Renal pelvis (tissue), 12 donors: ENCODE measurements at places on chromosomes 11 and 22. TPM values are rescaled to one million over a fixed set of nuclear protein-coding genes. Genes with fewer than 3 reads are reported as not detected.

Gene UCP3
- 5.4 TPM for polyA plus RNA-seq

Gene SLC22A12
- 5.7 TPM for polyA plus RNA-seq

Gene ANO9
- polyA plus RNA-seq, result 17.4 TPM

Gene OR5D16
- polyA plus RNA-seq, result not detected

Gene SLC5A1
- 0.52 TPM for polyA plus RNA-seq

Gene RASGRP2
- 4.1 TPM for polyA plus RNA-seq

Gene IL10RA
- 3.8 TPM for polyA plus RNA-seq

DNA sequence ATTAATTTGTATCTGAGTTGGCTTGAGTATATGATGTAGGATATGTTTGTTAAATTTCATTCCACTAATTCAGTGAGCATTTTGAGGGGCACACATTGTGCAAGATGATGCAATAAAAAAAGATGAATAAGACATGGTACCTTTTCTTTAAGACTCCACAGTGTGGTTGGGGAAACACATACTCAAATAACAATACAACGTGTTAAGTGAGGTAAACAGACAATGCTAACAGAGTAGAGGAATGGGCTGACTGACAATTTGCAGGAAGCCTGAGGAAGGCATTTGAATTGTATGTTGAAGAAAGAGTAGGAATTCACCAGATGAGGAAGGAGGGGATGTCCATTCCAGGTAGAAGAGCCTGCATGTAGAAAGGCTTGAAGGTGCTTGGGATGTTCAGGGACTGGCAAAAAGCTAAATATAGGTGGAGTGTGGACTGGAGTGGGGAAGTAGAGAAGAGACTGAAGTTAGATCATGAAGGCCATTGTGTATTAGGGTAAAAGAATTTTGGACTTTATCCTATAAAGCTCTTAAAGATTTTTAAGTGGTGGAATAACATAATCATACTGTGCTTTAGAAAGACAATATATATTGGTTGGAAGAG lies 6.8 kb downstream of the RNF169 start:
- no peak for DNase-seq

DNA sequence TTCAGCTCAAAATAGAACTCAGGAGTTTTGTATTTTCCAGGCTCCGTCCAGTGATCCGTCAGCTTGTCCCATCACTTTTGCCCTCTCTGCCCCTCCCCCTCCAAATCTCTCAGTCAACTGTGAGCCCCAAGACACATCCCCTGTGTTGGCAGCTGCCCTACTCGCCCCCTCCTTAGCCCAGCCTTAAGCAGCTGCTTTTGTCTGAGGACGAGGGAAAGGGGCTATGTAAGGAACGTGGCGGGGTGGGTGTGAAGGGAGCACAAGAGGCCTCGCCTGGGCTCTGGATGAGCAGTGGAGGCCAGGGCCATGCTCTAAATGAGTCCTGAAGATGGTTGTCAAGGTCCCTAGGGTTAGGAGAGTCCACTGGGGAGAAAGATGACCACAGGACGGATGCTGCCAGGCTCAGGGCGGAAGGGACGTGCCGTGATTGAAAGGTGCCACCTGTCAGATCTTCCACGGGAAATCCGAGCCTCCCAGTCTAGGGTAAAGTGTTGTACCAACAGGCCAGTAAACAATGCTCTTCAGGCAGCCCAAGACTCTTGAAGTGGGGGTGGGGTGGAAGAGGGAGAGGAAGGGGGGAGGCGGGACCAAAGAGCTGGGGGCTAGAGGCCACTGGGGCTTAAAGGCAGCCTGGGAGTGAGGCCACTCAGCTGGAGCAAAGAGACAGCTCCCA lies at the start of gene SMTNL1:
Gene SMTNL1 (plus strand): TSS at position 649 of the 673 bp plus-strand sequence. CDS start 5,048 bp downstream, outside the sequence.
- DNase-seq, result peak; percentile 27

DNA sequence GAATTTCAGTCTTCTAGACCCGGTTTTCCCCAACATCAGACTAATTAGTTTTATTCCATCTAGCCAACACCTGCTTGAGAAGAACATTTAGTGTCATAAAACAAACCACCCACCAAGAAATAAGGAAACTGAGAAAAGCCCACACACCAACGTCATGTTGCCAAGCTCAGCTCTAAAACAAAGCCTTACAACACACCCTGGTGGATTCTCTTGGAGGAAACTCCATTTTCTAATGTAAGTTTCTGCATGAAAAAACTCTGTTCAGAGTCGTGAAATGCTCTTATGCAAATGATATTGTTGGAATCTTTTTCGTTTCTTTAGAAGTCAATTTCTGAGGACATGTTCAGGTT lies 105.0 kb upstream of the RAG2 start:
- DNase-seq, result no peak

GRCh38 chr11:57523419-57523818 lies 7.1 kb downstream of the TIMM10 start:
- no peak for DNase-seq

- no peak for DNase-seq
Observed at GRCh38 chr22:38957046-38957770, at the start of gene APOBEC3A. Gene APOBEC3A, plus strand, starts transcription at chr22:38957609. Its CDS starts 83 bp downstream, at chr22:38957692.

DNA sequence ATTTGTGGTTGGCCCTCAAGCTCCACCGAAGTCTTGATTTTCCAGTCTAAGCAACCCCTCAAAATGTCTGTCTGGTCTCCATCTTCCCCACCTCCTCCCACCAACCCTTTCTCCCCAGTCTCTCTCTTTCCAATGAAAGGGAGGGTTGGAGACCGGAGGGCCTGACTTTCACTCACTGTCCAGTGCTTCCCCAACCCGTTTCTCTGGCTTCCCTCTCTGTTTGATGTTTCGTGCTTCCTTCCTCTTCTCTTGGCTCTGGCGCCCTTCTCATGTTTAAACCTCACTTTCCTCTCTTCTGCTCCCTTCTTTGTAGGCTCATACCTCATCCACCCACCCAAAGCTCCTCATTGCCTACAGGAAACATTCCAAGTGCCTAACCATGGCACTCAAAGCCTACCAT lies 11.1 kb upstream of the VPS37C start:
- DNase-seq, result no peak

GRCh38 chr11:128653801-128654231 lies 40.1 kb upstream of the FLI1 start:
- DNase-seq, result no peak

DNA sequence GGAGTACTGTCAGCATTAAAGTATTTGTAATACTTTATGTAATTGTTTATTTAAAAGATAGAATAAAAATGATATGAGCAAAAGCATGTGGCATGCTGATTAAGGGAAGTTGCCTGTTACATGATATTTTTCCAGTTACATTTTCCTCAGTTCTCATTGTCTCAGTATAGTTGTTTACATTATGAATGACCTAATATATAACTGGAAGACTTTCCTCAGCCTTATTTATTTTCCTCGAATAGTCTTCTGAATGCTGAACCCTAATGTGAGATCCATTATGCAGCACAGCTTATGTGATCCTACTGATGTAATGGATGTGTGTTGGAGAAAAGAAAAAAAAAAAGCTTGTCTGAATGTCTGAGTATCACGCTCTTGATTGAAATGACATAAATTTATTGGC lies 95.5 kb downstream of the LUZP2 start:
- no peak for DNase-seq

DNA sequence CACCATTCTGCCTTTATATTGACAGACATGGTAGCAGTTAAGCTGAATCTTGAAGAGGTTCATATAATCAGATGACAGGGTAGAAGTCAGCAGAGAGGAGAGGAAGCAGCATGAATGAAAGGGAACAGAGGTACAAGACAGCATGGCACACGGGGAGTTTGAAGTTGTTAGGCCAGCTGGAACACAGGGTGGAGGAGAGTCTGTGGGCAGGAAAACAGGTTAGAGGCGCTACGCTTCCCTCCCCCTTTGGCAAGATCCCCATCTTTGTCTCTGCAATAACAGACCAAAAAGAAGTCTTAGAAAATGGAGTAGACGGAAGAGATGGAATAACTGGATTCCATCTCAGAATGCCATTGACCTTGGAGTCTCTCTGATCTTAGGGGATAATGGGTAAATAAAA lies 20.0 kb upstream of the NDUFC2 start:
- DNase-seq, result no peak

- DNase-seq, result no peak
Observed at GRCh38 chr22:38419121-38419857, 35.7 kb downstream of the KCNJ4 start.

DNA sequence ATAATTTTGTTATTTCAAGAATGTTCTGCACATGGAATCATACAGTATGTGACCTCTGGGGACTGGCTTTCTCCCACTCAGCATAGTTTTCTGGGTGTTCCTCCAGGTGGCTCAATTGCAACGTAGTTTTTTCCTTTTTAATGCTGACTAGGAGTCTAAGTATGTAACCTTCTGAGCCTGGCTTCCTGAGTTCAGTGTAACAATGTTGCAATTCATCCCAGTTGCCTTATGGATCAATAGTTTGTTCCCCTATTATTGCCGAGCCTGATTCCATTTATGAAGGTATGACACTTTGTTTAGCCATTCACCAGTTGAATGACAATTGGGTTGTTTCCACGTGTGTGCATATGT lies 128.3 kb downstream of the CRYBB2 start:
- DNase-seq, result no peak

DNA sequence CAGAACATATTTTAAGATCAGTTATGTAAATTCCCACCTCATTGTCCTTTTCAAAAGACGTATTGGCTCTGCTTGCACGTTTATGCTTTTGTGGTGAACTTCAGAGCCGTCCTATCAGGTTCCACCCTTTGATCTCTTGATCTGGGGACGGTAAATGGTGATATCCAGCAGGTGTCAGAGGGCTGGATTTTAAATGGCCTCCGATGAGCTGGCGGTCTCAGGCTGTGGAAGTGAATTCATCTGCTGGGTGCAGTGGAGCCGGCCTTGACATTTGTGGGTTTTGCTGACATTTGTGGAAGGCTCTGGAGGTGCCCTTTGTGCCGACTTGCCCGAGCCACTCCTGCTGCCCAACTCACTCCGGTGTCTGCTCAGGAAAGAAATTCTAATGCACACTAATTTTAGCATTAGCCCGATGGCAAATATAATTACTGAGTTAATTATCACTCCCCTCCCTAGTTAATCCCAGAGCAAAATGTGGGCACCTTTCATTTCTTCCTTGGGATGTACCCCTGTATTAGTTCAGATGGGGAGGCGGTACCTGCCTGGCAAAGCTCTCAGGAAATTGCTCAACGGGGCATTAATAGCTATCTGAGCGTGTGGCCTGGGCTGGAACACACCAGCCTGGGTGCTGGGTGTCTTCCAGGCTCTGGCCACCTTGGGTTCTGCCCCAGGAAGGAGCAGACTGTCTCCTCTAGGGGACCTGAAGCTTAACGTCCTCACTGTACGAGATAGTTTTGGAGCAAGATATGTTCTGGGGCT lies 9.1 kb downstream of the LRP5 start:
- no peak for DNase-seq

- DNase-seq, result no peak
Observed at GRCh38 chr11:69485337-69486041, 4.0 kb downstream of the LINC01488 start.

- DNase-seq, result peak; percentile 68
Observed at GRCh38 chr11:32597921-32598320, 14.3 kb downstream of the EIF3M start.

- no peak for DNase-seq
Observed at GRCh38 chr11:82076126-82076525, 657.5 kb downstream of the FAM181B start.

DNA sequence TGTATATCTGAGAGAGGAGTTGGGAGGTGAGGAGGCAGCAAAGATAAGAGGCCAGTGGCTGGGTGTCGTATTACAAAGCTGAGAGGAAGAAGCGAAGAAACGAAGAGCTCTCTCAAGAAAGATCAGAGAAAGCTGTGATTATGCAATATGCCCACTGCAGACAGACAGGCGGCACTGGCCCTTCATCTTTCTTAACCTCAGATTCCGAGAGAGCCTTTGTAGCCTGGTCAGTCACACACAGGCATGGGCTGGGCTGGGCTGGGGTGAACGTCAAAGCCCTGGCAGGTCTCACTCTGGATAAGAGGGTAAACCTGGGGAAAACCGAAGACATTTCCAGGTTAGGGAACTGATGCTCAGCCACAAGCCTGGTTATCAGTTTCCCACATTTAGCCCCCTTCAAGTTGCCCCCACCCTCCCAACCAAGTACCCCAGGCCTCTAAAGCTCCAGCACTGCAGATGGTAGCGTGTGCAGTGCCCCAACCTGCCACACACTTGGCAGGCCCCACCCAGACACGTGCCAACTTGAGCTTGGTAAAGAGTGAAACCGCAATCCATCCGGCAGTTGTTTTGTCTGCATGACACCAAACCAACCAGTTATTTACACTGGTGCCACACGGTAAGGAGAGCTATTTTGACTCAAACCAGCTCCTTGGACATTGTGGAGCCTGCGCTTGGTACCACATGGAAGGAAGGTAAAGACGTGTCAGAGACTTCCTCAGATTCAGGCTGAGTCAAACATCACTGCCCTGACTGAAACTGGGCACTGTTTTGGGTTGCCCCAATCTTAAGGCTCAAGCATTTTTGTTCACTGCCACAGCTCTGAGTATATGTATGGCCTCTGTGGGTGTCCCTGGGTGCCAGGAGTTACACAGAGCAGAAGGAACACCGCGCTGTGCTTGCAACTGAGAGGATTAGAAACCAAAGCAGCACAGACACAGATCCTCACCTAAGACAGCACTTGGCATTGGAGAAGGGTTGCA lies 135.9 kb downstream of the FDX1 start:
- no peak for DNase-seq

GRCh38 chr11:12321217-12321937 lies 56.0 kb upstream of the PARVA start:
- no peak for DNase-seq

DNA sequence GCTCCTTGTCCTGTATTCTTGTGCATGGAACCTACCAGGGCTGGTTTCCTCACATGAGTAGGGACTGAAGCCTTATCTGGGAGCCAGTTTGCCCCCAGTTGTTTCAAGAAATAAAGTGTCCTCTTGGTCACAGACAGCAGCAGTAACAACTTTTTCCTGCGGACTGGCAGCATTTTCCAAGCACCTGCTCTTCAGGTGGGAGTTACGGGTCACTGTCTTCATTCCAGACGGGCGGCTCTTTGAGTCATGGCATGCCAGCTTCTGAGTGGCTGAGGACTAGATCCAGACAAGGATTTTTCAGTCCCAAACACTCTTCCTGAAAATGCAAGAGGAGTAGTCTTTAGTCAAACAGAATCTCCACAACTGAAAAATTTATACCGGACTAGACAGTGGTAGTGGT lies 2.7 kb upstream of the CD44 start:
- no peak for DNase-seq

- peak; percentile 19 for DNase-seq
Observed at GRCh38 chr11:31487848-31488247, 21.6 kb downstream of the IMMP1L start.

DNA sequence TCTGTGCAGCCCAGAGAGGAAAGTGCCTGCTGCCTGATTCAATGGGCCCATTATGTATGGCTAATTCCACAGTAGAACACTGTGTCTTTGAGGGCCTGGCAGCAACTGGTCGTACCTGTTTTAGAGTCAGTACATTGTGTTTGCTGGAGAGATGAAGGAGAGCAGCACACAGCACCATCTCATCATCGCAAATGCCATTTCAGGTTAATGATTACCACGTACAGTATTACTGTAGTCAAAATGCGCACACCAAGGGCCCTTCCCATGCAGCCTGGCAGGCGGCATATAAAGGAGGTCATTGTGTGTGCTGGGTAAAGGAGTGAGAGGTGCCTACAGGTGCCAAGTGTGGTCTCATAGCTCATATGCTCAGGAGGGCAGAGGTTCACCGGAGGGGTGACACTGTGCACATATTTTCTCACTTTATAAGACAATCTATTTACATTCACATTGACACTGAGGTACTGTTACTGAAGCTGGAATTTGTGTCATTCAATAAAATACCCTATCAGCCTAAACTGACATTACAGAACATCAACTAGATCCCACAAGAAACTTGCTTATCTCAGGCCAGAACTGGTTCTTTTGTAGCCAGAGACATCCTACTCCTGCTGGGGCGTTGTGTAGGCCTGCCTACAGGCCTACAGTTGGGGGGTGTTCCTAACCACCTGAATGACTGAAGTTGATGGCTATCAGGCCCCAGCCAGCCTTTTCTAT lies 90.4 kb downstream of the APIP start:
- peak; percentile 49 for DNase-seq
